ENCODE measurements at places on chromosomes 5 and 9.

DNA sequence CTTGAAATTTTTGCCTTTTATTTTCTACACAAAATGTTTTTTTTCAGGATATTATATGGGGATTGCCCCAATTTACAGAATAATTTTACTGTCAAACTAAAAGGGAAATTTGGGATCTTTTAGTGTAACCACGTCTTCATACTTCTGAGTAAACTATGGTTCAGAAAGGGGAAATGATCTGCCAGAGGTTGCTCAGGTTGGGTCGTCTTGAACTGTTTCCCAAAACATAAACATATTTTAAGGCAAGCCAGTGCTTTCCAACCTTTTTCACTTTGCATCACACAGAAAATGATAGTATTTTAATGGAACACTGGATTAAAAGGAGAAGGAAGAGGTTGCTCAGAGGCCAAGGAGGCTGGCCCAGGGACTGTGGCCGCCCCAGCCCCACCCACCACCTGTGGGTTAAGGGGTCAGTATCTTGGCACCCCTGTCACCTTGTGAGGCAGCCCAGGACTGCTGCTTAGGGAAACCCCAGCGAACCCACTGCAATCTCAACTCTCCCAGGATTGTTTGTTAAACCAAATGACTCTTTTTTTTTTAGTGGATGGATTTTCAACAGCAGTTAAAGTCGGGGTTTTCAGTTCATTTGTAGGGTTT is 142.7 kb upstream of the DHFR start:
- DNase-seq, result no peak

GRCh38 chr5:115941051-115941675 is 21.1 kb upstream of the LVRN start:
- DNase-seq, result peak; percentile 66

DNA sequence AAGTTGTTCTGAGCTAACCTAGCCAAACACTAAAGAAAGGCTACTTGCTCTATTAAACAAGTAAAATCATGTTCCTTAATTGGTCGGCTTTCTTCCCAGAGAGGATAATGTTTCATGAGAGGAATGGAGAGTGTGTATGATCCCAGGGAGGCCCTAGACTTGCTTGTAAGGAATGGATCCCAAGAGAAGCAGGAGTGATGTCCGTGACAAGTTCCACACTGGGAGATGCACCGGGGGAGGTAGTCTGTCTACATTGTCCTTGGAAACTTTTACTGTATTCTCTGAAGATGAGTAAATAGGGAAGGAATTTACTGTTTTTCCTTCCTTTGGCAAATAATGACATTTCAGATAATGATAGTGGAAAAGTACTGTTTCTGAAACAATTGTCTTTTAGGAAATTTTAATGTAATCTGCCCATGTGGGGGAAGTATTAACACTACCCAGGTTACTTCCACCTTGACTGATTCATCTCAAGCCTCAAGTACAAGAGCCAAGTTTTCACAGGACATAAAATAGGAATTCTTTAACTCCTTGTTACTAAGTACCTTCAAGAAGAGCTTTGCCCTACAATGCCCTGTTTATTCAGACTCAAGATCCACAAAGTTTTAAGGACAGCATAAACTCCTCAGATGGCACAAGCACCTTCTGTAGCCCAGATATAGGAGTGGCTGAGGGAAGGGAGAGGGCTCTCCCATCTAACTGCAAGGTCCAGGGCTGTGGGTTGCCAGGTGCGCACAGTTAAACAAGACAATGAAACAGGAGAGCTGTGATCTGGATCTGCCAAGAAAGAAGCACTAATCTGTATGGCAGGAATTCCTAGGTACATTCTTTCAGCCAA is 152.1 kb downstream of the GNA14 start:
- DNase-seq, result no peak

DNA sequence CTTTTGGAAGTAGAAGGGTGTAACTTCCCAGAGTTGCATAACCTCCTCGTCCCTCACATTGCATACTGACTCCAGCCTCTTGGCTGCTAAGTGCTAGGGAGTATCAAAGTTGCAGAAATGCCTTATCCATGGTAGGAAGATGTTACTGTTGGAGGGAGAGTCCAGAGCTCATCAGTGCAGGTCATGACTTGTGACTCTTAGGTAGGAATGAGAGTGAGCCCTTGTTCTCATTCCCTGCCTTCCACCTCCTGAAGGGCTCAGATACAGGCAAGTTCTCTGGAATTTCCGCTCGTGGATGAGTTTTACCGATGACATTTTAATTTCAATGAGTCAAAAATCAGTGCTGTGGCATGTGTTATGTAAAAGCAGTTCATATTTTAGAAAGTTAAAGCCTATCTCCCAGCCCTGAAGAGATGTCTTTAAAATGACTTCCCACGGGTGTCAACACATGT is 17.0 kb downstream of the IRX1 start:
- DNase-seq, result no peak

DNA sequence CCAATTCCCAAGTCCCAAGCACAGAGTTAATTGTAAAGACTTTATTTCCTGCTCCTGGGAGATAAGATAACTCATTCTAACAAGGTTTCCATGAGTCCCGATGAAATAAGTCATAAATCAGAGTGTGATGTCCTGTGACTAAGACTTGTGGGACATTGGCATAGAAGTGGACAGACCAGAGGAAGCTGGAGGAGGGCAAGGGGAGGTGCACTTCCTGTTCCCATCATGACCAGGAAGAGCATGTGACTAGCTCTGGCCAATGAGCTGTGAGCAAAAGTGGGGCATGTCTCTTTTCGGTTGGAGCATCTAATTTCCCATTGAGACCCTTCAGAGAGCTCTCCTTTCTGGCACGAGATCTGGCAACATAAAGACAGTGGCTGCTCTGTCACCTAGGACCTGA is 100.4 kb downstream of the ZNF354C start:
- DNase-seq, result no peak

All from HS-27A (cell line).